NCI-H1417 (cell line): ENCODE measurements at places on chromosomes 11 and 22.

DNA sequence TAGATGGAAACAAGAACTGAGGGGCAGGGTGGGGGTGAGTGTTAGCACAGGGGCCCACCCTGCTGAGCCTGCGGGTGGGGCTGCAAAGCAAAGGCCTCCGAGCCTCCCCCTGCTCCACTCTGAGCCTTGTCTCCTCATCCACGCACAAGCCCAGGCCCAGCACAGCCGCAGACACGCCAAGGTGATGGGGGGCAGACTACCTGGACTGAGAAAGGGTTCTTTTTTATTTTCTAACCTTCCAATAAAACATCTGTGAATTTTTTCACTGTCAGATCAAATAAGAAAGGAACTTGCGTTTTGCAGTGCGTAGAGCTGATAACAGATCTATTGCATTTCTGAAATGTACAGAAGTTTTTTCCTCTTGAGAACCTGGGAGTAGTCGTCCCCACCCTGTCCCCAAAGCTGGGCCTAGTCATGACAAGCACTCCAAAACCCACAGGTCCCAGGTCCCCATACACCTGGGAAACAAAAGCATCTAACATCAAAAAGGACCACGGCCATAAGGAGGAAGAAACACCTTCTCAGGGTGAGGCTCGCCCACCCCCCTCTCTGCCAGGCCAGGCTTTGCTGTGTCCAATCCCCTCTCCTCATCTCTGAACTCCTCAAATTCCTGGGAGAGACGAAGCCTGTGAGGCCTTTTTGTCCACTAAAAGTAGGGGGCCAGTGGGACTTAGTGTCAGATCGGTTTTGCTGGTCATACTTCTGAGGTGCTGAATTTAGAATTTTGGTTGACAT, 22.7 kb upstream of the CD5 start:
- DNase-seq: no peak

GRCh38 chr22:36162127-36163034, 1.8 kb upstream of the APOL3 start:
- no peak for DNase-seq

GRCh38 chr22:49550141-49550430, 277.6 kb downstream of the BRD1 start:
- no peak for DNase-seq

- peak; percentile 60 for DNase-seq
Observed at GRCh38 chr11:117870103-117870952, 6.1 kb downstream of the FXYD6 start.

DNA sequence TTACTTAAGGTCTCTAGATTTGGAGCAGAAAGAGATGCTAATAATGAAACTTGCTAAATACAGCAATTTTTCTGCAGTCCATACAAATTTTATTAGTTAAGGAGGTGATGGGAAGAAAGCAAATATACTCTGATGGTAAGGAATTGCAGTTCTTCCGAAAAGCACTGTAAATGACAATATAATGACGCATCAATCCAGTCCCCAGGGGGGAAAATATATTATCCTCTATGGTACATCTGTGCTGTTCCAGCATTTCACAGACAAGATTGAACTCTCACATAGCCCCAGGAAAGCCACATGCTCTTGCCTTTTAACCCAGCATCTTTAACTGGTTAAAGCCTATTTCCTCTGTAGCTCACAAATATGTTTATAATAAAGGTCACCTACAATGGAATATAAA, 416.6 kb upstream of the CCDC90B start:
- no peak for DNase-seq

GRCh38 chr11:8987446-8987845, 16.4 kb downstream of the NRIP3 start:
- DNase-seq: no peak

- no peak for DNase-seq
Observed at GRCh38 chr11:20551096-20551495, 48.3 kb upstream of the SLC6A5 start.

GRCh38 chr22:20232781-20233180, 35.3 kb downstream of the RTN4R start:
- no peak for DNase-seq

- DNase-seq: peak; percentile 21
Observed at GRCh38 chr11:104823657-104824056, 74.6 kb downstream of the CASP12 start.

GRCh38 chr22:38760477-38761201, 4.8 kb upstream of the SUN2 start:
- DNase-seq: peak; percentile 50

DNA sequence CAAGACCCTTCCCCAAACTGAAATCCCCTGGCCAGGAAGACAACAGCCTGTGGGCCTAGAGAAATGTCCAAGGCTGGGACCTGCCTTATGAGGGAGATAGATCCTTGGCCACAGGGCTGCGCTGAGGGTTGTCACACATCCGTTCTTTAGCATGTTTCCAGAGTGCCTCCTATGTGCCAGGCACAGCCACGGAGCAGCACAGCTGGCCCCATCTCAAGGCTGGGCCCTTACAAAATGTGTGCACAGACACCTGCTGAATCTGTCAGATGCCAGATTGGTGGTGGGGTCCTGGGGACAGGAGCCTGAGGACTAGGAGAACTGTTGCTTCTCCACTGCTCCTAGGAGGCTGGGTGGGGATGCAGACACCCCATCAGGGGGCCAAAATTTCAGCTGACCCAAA, 11.2 kb downstream of the GRIK4 start:
- no peak for DNase-seq

- no peak for DNase-seq
Observed at GRCh38 chr22:45768490-45768889, 96.9 kb downstream of the ATXN10 start.

- peak; percentile 89 for DNase-seq
Observed at GRCh38 chr22:23786752-23787599, at the start of gene SMARCB1. SMARCB1 (plus strand) TSS chr22:23786966; CDS start chr22:23787170, 204 bp downstream.
